ENCODE measurements at places on chromosomes 16 and 17. TPM values are rescaled to one million over a fixed set of nuclear protein-coding genes. Genes with fewer than 3 reads are reported as not detected.
A peak's percentile ranks its signal among the peaks of the same experiment; 100 is the strongest.

- H3K36me3 ChIP-seq = no peaks in the 10 kb centered on the region
- H3K4me3 ChIP-seq = no peak overlapping the region
- H3K27ac ChIP-seq = no peak overlapping the region
- no peaks in the 10 kb centered on the region for H3K4me1 ChIP-seq
- DNase-seq = no peak
Measured at GRCh38 chr16:50879873-50880695, 138.2 kb downstream of the CYLD start.

CHST5 gene
- total RNA-seq = 0.42 TPM

DNA sequence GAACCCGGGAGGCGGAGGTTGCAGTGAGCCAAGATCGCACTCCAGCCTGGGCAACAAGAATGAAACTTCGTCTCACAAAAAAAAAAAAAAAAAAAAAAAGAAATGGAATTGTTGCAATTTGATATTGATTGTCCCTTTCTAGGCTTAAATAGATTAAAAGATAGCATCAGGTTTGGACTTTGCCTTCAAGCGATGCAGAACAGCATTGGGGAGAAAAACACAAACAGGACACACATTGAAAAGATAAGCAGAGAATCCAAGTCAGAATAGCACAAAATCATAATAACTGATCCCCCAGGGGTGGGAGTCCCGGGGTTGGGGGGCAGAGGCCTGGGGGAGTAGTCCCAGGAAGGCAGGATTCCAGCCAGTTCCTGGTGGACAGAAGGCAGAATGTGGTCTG, 3.9 kb upstream of the CREBBP start:
- no peak for DNase-seq
- no peaks in the 10 kb centered on the region for H3K27me3 ChIP-seq
- H3K36me3 ChIP-seq = no peaks in the 10 kb centered on the region
- H3K4me1 ChIP-seq = no peaks in the 10 kb centered on the region
- no peak overlapping the region for H3K27ac ChIP-seq
- H3K4me3 ChIP-seq = no peak overlapping the region

DNA sequence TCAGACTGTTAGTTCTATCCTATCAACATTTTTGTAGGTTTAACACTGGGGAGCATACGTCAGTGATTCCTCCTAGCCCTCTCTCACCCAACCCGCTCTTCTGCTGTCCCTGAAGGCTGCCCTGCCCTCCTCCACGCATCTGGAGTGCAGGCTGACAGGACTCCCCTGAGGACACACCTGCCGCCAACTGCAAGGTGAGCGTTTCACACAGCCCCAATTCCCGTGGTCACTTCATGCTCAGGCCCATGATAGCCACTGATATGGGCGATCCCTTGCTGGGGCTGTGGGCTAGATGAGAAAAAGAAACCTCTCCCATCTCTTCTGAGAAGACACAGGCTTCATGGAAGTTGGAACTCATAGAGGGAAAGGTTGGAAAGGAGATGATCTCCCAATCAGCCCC, 91.0 kb downstream of the KCNJ12 start:
- no peak overlapping the region for H3K4me3 ChIP-seq
- no peaks in the 10 kb centered on the region for H3K36me3 ChIP-seq
- no peak overlapping the region for H3K27ac ChIP-seq
- no peaks in the 10 kb centered on the region for H3K4me1 ChIP-seq

DNA sequence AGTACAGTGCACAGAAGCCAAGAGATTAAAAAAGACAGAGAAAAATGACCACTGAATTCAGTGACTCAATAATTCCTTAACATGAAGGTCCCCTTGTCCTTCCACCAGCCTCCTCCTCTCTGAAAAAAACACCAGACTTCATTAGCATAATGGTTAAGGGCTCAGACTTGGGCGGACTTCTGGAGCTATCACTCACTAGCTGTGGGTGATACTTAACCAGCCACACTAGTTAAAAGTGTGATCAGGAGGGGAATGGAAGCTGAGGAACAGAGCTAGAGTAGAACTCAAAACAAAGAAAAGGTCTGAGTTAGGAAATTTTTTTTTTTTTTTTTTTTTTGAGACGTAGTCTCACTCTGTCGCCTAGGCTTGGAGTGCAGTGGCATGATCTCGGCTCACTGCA, 23.2 kb downstream of the ZNF652 start:
- peak overlapping the region; percentile 81 for H3K27ac ChIP-seq
- H3K36me3 ChIP-seq = no peaks in the 10 kb centered on the region
- H3K27me3 ChIP-seq = no peaks in the 10 kb centered on the region
- peaks cover 43% of the 10 kb centered on the region for H3K4me1 ChIP-seq
- H3K4me3 ChIP-seq = no peak overlapping the region
- peak; percentile 53 for DNase-seq

- no peak within 1 kb of the TSS for H3K27ac ChIP-seq
- peak within 1 kb of the TSS; percentile 68 for H3K4me3 ChIP-seq
- H3K4me1 ChIP-seq = peaks cover 14% of the 10 kb centered on the region
- no peaks in the 10 kb centered on the region for H3K36me3 ChIP-seq
- peak; percentile 87 for DNase-seq
Measured at GRCh38 chr17:50345432-50346312, at the start of gene XYLT2. TSS of gene XYLT2 (plus strand) at chr17:50346126. CDS start at chr17:50346141, 15 bp downstream.

- no peaks in the 10 kb centered on the region for H3K27me3 ChIP-seq
- no peak overlapping the region for H3K27ac ChIP-seq
- H3K4me3 ChIP-seq = no peak overlapping the region
- H3K36me3 ChIP-seq = no peaks in the 10 kb centered on the region
- DNase-seq = no peak
Measured at GRCh38 chr16:260326-260725, 15.4 kb downstream of the RGS11 start.

GRCh38 chr17:2191227-2191626, 112.4 kb downstream of the SMG6 start:
- no peaks in the 10 kb centered on the region for H3K27me3 ChIP-seq
- peaks cover 13% of the 10 kb centered on the region for H3K36me3 ChIP-seq
- H3K4me3 ChIP-seq = no peak overlapping the region
- H3K27ac ChIP-seq = no peak overlapping the region
- peaks cover 4% of the 10 kb centered on the region for H3K4me1 ChIP-seq

- H3K36me3 ChIP-seq = peaks cover 19% of the 10 kb centered on the region
- H3K27ac ChIP-seq = peak overlapping the region; percentile 77
- H3K27me3 ChIP-seq = no peaks in the 10 kb centered on the region
- no peak overlapping the region for H3K4me3 ChIP-seq
- DNase-seq = peak; percentile 61
Measured at GRCh38 chr16:67445913-67446907, 15.3 kb downstream of the HSD11B2 start.

Data from adrenal gland (tissue), 19 donors.